ENCODE measurements at places on chromosomes 16 and 17.

DNA sequence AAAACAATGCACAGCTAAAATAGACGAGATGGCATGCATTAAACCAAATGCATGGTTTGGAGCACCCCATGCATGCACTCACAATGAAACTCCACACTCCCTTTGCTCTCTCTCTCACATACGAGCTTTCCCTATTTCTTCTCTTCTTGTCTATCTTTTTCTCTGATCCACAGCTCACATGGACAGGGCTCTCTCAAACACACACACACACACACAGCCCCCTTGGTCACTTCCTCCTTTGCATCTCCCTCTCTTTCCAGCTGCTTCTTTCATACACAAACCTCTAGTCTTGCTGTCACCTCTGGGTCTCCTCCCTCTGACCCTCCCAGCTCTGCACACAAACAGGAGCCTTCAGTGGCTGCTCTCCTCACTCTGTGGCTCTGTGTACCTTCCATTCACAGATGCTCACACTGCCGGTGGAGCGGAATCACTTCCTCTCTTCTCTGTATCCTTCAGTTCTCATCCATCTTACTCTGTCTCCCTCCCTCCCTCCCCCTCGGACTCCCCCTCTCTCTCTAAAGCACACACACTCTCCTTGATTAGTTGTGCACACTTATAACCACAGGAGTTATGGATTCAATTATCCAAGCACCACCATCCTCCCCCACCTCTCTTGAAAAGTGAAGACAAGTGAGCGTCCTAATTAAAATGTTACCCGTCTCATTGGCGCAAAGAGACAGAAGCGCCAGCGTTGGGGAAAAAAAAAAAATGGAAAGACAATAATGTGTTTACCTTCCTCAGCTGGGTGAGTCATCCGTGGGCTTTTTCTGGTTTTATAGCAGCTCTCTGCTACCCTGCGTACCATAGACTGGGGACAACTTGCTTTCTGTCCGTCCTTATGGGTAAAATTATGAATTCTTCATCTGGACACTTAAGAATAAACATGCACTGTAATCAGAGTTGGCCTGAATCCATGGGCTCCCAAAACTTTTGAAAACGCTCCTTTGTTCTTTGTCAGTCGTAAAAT is 90.8 kb downstream of the SHISA6 start:
- DNase-seq, result no peak

DNA sequence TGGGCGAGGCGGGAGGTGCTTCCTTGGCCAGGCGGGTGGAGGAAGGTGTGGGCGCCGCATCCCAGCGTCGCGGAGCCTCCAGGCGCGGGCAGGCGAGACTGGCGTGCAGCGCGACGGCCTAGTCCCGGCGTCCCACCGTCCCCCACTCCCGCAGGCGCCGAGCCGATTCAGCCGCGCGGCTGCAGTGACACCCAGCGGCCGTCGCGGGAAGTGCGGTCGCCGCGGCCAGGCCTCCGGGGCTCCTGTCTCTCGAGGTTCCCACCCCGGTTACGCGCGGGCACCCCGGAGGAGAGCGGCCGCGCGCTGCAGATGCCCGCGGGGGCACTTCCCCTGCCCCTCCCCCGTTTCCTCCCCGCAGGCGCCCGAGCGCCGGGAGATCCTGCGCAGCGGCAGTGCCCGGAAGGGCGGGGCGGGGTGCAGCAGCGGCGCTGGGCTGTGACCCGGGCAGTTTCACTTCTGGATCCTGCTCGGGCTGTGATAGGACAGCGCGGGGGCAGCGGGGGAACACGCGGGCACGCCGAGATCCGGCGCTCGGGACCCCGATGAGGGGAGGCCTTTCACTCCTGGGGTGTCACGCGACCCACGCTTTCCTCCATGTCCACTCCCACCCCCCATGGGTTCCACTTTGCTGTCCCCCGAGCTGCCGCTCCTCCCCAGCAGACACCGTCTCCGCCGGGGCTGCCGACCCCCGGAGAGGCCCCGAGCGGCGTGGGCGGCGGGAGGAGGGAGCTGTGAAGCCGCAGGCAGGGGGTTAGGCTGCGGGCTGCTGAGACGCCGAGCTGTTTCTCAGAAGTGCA is 16.6 kb downstream of the GRB7 start:
- peak; percentile 99 for DNase-seq

DNA sequence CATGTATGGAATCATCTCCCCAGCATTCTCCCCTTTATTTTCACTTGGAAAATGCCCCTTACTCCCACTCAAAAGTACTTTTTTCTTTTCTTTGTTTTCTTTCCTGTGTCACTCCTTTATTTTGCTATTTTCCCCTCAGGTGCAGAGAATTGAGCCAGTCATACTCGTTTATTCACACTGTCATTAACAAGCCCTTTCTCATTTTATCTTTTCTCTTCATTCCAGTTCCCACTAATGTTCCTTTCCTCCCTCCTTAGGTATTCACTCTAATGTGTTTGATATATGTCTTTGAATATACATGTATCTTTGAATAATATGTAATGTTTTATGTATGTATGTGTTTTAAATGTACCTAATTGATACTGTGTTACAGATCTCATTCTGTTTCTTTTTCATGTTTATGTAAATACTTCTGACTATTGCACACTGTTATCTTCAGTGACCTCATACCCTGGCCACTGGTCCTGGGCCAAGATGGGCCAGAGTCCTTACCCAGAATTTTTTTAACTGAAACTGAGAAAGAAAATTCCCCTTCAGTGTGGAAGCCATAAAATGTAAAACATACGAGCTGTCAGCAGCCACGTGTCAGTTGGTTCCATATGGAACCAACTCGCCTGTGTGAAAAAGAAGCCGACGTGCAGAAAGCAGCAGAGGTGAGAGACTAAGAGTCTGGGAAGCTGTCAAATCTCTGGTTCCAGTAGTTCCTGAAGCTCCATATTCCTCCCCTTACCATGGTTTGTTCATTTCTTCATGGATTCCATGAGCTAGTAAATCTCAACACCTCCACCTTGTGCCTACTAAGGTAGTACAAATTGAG is 5.8 kb downstream of the SRR start:
- no peak for DNase-seq

DNA sequence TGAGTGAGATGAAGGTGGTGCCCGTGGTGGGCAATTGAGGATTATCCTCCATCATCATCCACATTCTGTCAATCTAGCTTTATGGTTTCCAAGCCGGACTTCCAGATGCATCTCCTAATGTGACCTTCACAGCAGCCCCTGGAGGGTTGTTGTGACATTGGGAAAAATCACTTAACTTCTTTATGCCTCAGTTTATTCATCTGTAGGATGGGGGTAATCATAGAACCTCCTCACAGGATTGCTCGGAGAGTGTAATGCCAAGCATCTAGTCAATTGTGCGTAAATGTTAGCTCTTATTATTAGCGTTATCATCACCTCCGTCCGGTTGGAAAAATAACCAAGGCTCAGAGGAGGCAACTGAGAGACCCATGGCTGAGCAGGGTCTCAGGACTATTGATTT is 214.0 kb downstream of the CCDC182 start:
- no peak for DNase-seq

GRCh38 chr16:64762211-64762610 is 359.7 kb downstream of the CDH11 start:
- no peak for DNase-seq

- DNase-seq, result no peak
These were observed 6.9 kb downstream of the MYO19 start for GRCh38 chr17:36527621-36528250.

DNA sequence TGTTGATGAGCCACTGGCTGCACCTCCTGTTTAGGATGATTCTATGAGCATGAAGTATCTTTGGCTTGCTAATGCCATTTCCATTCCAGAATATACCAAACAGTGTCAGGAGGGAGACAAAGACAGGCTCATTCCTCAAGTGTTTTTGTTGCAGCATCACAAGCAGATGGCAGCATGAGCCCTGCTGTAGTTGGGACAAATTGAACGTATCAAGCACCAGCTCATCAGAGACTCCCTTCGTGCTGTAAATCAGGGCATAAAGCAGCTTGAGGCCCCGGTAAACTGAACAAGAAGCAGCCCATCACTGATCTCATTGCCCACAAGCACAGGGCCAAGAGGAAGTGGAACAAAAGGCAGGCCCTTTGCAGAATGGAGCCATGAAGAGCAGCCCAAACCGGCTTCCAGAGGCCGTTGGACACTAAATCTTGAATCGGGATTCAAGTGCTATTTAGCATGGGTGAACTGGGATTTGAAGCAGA is 45.9 kb upstream of the HS3ST3A1 start:
- no peak for DNase-seq

GRCh38 chr16:25192096-25192495 is 24.7 kb upstream of the AQP8 start:
- DNase-seq, result no peak

- DNase-seq, result peak; percentile 7
These were observed 77.5 kb upstream of the N4BP1 start for GRCh38 chr16:48687421-48688038.

DNA sequence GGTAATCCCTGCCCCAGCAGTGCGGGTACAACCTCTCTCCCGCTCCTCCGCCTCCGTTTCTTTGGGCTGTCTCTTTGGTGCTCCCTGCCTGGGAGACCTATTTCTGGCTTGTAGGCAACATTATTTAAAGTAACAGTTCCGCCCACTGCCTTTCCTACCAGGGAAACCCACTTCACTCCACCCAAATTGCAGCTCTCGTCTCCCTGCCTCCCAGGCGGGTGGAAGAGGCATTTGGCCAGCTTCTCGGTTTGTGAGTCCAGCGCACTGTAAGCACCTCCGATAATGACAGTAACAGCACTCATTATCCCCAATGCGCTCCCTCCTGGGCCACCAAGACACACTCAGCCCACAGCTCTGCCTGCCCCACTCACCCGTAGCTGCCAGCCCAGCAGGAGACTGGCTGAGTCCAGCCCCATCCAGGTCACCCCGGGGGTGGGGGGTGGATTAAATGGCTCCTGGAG is 165.1 kb upstream of the CDC42EP4 start:
- no peak for DNase-seq

- DNase-seq, result no peak
These were observed 73.2 kb upstream of the MRTFB start for GRCh38 chr16:13997933-13998332.

DNA sequence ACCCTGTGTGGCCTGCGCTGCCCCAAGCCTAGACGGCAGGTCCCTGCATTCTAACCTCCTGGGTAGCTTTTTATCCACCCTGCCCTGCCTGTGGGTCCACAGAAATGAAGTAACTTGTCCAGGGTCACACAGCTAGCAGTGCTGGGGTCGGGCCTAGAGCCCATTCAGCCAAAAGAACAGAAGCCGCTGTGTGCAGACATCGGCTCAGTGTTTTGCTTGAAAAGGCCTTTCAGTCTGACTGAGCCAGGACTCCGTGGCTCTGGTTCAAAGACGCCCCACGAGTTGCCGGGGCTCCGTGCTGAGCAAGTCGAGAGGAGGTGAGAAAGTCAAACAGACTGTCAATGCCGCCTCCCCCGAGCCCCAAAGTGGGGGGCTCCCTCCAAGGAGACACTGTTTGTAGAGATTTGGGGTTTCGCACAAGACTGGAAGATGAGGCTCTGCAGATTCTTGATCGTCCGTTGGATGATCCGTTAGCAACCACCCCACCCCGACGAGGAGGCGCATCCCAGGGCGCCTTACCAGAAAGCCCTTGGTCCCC is 226.2 kb downstream of the NTN1 start:
- DNase-seq, result no peak

DNA sequence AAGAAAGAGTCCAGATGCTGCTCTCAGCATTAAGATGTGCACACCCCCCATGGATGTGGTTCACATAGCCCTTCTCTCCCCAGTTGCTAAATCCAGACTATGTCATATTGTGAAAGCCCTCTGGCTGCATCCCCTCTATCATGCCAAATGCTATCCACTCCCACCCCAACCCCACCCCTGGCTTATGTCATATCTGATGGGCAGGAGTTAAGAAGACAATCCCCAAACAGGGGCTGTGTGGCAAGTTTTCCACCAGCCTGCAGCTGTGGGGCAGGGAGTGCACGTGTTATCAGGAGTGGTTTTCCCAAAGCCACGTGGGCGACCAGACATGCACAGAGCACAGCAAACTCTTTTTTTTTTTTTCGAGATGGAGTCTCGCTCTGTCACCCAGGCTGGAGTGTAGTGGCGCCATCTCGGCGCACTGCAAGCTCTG is 10.0 kb downstream of the FAM117A start:
- no peak for DNase-seq

GRCh38 chr17:35948092-35948491 is 4.6 kb upstream of the LYZL6 start:
- no peak for DNase-seq

DNA sequence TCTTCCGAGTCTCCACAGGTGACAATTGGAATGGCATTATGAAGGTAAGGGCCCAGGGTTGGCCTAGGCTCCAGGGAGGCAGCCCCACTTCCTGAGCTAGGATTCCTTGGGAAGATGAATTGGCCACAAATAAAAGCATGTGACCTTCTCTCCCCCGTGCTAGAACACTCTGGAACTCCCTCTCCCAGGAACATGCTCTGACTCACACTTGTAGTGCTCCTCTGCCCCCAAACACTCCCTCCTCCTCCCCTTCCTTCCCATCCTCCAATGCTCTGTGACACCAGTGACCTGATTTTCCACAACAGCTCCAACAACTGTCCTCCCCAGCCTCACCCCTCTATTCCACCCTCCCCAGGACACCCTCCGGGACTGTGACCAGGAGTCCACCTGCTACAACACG is 16.4 kb upstream of the ABCC3 start:
- DNase-seq, result no peak

- DNase-seq, result no peak
These were observed 261.8 kb upstream of the PSMD7 start for GRCh38 chr16:74034862-74035261.

- DNase-seq, result peak; percentile 35
These were observed 23.0 kb upstream of the SLC38A8 start for GRCh38 chr16:84065536-84066132.

DNA sequence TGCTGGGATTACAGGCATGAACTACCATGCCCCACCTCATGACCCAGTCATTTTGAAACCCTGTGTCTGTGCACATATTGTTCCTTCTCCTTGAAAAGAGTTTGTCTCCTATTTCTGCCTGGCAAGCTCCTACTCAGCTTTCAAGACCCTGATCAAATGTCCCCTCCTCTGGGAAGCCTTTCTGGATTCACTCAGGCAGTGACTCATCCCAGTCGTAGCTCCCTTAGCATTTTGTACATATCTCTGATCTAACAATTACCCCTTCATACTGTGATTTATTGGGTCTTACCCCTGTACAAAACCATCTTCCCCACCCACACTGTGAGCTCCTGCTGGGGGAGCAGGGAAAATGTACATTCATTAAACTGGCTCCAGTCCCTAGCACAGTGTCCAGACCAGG is 18.1 kb upstream of the ABCC12 start:
- no peak for DNase-seq

- DNase-seq, result peak; percentile 66
These were observed 18.8 kb upstream of the GAA start for GRCh38 chr17:80082403-80083135.

DNA sequence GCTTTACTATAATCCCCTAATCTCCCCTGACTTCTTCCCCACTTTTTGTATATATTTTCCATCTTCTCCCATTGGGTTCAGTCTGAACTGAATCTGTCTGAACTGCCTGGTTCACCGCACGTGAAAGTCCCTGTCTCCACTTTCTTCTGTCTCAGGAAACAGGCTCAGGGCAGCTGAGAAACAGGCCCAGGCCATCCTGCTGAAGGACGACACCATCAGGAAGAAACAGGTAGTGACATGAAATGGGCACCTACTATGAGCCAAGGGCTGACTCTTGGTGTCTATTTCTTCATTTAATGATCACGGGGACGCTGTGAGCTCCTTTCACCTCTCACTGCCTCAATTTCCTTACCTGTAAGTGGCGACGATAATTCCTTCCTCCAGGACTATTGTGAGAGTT is 90.5 kb upstream of the HSBP1 start:
- no peak for DNase-seq

GRCh38 chr17:75125984-75126383 is 5.6 kb downstream of the NT5C start:
- no peak for DNase-seq

All from CD4-positive, alpha-beta T cell treated with Interleukin-21 for 1 hour (primary cell).